Activated T-helper 1 cell treated with anti-CD3 and anti-CD28 coated beads, Interleukin-2, amount 50 U/mL, for 16 hours (primary cell): ENCODE measurements at places on chromosomes 1 and 21.

DNA sequence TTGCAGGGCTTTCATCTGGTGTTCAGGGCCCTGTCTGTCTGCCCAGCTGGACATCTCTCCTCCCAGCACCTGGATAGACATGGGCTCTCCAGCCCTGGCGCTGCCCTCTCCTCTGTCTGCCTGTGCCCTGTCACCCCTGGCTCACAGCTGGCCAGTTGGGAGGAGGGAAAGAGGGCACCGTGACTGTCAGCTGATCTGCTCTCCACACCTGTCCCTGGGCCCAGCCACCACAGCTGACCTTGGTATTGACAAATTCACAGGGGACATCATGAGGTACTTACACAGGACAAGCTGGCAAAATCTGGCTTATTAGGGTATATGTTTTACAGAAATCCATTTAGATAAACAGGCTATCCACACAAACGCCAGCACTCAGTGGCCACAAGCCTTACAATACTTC is 8.3 kb downstream of the TNR start:
- no peak for DNase-seq

GRCh38 chr1:228691926-228692325 is 43.4 kb upstream of the RHOU start:
- no peak for DNase-seq

DNA sequence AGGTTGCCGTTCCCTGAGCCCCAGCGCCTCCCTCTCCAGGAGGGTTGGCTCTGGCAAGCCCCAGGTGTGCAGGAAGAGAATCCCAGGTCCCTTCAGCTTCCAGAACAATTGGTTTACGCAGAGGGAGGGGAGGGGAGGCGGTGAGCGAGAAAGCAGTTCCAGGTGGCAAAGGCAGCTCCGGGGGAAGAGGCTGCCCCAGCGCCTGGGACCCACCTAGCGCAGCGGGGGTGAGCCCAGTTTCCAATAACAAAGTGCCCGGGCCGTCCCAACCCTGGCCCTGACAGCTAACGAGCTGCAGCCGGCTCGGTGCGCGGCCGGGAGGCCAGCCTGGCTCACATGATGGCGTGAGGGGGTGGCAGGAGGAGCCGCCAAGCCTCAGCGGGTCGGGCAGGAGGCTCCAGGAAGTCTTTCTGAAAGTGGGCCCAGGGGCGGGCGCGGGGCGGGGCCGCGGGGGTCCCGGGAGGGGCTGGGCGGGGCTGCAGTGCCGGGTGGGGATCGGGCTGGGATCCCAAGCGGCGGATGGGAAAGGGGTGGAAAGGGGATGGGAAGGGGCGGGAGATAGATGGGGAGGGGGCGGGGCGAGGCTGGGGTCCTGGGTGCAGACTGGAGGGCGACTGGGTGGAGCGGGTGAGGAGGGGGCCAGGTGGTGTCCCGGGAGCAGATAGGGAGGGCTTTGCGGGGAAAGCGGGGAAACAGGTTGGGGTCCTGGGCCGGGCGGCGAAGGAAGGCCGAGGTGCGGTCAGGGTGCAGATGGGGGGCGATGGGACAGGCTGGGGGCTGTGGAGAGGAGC is 22.8 kb downstream of the DHRS3 start:
- DNase-seq: no peak

GRCh38 chr21:42324896-42325295 is 9.7 kb upstream of the TFF3 start:
- DNase-seq: no peak

- no peak for DNase-seq
Observed at GRCh38 chr1:27152004-27152828, 2.7 kb downstream of the SLC9A1 start.

GRCh38 chr1:200775850-200776249 is 37.2 kb downstream of the CAMSAP2 start:
- no peak for DNase-seq

DNA sequence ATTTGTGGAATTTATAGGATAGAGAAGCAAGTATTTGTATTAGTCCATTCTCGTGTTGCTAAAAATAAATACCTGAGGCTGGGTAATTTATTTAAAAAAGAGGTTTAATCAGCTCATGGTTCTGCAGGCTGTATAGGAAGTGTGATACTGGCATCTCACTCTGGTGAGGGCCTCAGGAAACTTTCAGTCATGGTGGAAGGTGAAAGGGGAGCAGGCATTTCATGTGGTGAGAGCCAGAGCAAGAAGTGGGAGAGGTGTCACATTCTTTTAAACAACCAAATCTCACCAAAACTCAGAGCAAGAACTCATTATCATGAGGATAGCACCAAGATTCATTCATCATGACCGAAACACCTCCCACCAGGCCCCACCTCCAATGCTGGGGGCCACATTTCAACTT is 18.1 kb downstream of the SDCCAG8 start:
- no peak for DNase-seq

GRCh38 chr21:14923468-14923867 is 141.3 kb downstream of the NRIP1 start:
- no peak for DNase-seq

DNA sequence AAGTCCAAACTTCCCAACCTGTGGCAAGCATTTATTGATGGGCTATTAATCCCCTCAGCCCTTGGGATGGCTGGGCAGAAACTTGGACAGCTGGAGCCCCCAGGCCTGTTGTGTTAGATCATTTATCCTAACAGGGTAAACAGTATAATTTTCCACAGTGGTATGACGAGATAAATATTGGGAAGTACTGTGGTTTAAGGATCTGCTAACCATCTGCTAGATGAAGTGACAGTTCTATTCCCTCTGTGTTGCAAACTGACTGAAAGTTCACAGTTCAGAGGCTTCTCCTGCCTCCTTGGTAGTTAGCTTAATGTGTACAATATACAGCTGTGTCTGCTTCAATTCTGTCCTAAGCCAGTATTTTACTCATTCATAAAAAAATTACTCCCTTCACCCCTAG is 127.5 kb upstream of the CHODL start:
- DNase-seq: no peak

- no peak for DNase-seq
Observed at GRCh38 chr1:197180252-197180878, 33.9 kb upstream of the ASPM start.

GRCh38 chr1:156696755-156697154 is 8.6 kb downstream of the CRABP2 start:
- DNase-seq: no peak

DNA sequence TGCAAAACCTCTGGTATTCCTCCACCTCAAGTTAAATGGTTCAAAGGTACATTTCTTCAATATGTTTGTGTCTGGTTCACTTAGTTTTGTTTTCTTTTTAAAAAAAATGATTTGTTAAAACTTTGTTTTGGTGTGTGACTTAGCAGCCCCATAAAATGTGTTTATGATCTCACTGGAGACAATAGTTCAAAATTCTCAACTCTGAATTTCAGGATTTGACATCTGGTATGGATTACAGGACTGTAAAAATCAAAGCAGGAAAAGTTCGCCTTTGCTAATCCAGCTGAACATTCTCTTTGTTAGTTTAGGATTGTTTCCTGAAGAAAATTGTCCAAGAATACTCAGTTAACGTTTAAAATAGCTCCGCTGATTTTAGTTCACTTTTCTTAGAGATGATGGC is 231.7 kb downstream of the HMCN1 start:
- DNase-seq: no peak

- DNase-seq: no peak
Observed at GRCh38 chr1:89257041-89257440, 15.6 kb downstream of the GBP5 start.

GRCh38 chr1:108767115-108767514 is 20.6 kb downstream of the STXBP3 start:
- no peak for DNase-seq

GRCh38 chr1:146035048-146035423 is 13.5 kb upstream of the HJV start:
- DNase-seq: no peak

- DNase-seq: no peak
Observed at GRCh38 chr1:84985365-84985764, 11.5 kb downstream of the MCOLN2 start.

GRCh38 chr1:1631782-1632420 is at the start of gene MMP23B:
TSS of gene MMP23B (plus strand) at chr1:1632173. CDS start at chr1:1632219, 46 bp downstream.
- DNase-seq: no peak

GRCh38 chr1:223031733-223032601 is 111.1 kb downstream of the TLR5 start:
- no peak for DNase-seq

- DNase-seq: no peak
Observed at GRCh38 chr1:46516200-46516950, 26.7 kb downstream of the DMBX1 start.

DNA sequence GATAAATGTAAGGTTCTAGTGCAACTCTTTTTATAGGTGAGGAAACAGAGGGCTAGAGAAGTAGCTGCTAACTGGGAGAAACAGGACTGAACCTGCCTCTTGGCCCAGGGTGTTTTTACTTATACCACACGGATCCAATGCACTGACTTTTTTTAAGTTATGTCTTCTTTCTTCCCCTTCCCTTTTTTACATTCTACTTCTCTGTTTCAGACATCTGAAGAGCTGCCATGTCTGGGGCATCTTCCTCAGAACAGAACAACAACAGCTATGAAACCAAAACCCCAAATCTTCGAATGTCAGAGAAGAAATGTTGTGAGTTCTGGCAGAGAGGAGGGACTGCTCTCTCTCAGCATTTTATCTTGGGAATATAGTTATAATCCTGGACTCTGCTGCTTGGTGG is 1.4 kb downstream of the PFKFB2 start:
- no peak for DNase-seq

- DNase-seq: no peak
Observed at GRCh38 chr21:42006765-42007164, 3.4 kb downstream of the ZBTB21 start.

DNA sequence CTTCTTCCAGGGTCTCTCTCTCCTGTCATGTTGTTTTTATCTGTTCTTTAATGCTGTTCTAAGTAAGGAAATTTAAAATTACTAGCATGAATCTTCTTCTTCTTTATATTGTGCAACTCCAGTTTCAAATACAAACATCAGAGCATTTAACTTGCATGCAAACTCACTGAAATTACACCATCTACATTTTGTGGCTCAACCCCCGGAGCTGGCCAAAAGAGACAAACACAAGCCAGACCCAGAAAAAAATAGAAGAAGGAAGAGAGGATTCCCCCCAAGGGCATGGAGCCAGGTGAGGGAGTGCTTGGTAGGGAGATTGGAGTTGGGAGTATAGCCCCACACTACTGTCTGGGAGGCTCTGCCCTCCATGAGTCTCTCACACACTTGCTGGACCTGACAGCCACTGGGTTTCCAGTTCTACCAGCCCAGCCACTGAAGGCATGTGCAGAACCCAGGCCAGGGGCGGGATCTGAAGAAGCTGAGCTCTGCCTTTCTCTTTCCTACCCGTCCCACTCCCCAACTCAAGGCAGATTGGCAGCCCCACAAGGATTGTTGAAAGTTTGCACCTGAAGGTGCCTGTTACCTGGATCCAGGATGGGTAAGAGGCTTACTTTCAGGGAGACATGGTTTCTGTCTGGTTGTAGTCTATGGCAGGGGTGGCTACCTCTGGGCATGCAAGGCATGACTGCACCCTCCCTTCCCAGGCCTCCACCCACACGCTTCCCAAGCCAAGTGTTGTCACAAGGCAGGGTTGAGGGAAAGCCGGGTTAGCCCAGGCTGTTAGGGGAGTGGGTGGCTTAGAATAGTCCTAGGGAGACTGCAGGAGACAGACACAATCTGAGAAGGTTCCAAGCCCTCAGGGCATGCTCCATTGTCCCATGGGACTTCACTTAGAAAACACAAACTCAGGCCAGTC is 297.2 kb downstream of the TGFB2 start:
- DNase-seq: no peak

GRCh38 chr21:31538816-31539215 is 120.7 kb upstream of the SOD1 start:
- no peak for DNase-seq

- no peak for DNase-seq
Observed at GRCh38 chr1:22342734-22343191, 108.9 kb upstream of the ZBTB40 start.

- DNase-seq: no peak
Observed at GRCh38 chr1:118275472-118276115, 90.6 kb upstream of the SPAG17 start.

GRCh38 chr1:84738237-84738636 is 48.0 kb upstream of the SSX2IP start:
- no peak for DNase-seq
